ENCODE measurements at places on chromosomes 1 and 21.

GRCh38 chr1:118788463-118788862, 199.7 kb downstream of the TBX15 start:
- no peak for DNase-seq

- DNase-seq, result no peak
Observed at GRCh38 chr1:43621861-43622260, 28.1 kb upstream of the KDM4A start.

- no peak for DNase-seq
Observed at GRCh38 chr1:51578383-51579109, 38.3 kb upstream of the OSBPL9 start.

GRCh38 chr1:160646711-160647328, at the start of gene SLAMF1:
Gene SLAMF1, minus strand, starts transcription at chr1:160647044. Its CDS starts 99 bp downstream, at chr1:160646945.
- DNase-seq, result no peak

DNA sequence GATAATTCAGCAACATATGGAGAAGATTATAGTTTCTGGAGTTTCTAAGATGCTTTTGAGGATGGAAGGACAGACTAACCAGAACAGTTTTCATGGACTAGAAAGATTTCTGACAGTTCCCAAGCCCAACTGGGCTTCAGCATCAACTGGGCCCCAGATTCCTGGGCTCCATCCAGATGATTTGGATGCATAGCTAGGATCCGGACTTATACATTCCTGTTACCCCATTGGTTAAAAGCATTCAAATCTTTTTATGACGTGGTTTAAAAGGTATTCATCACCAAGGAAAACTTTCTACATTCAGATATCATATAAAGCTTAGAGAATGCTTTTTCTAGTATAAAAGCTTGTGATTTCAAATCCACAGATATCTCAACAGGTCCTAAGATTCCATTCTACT, 29.7 kb downstream of the TSHB start:
- DNase-seq, result no peak

- peak; percentile 41 for DNase-seq
Observed at GRCh38 chr1:21293537-21294265, 3.4 kb upstream of the ECE1 start.

DNA sequence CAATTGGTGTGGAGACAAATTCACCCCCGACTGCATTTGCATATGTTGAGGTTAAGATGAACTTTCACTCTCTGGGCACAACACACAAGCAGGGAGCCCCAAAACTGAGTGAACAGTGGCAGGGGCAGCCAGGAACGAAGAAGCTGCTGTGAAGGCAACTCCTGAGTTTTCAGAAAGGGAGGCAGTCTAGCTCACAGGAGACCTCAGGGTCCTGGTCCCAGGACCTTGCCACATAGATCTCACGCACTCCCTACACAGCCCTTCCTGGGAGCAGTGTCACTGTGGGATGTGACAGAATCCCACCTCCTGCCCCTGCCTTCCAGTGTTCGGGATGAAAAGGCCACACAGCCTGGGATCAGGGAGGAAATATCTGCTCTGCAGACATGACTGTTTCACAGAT, 60.9 kb downstream of the KCND3 start:
- no peak for DNase-seq

GRCh38 chr1:60563777-60564535, 490.4 kb upstream of the C1orf87 start:
- DNase-seq, result no peak

DNA sequence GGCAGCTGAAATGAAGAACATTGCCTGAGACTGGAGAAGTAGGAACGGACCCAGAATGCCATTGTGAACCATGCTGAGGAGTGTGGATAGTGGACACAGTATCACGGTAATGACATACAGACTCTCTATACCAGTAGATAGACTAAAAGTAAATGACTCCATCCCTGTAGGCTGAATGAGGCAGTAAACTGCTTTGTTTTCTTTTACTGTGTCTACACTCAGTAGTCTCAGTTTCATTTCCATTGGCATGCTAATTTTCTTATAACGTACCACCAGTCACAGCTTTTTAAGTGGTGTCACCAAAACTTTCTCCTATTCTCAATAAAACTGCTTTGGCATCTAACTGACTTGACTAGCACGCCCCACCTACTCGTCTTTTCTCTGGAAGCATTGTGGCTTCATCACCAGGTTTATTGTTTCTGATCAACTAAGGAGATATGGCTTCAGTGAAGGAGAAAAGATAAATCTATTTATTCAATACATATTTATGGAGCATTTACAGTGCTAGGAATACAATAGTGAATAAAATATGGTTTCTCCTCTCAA, 8.4 kb upstream of the ZNF697 start:
- no peak for DNase-seq

- no peak for DNase-seq
Observed at GRCh38 chr1:154608397-154609270, 648 bp upstream of the ADAR start.

DNA sequence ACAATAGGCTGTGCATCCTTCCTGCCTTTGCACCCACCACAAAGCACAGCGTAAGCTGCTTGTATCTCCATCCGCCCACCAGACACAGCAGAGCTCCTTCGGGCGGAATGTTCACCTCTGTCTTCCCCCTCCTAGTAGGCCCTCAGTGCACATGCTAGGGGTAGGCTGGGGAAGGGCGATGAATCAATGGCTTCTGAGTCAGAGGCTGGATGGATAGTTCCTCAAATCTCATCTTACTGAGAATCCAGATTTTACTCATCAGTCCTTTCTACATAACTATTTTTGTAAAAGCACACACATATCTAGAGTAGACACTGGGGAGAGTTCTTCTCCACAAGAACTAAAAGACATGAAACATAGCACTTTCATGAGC, 73.8 kb downstream of the BCAR3 start:
- DNase-seq, result no peak

DNA sequence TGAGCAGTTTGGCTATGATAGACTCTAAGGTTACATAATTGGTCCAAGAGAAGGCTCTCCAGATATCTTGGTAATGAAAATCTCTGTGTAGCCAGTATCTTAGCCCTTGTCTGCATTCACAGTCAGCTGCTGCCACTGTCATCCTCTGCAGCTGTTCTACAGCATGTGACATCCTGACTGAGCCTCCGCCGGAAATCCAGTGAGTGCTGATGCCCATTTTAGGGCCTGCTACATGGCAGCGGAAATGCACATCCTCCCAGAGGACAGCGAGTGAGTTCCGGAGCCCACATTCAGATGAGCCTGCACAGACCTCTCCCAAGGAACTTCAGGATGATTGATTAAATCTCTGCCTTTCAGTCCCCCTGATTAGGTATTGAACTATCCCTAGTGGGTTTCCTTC, 237.1 kb downstream of the HHIPL2 start:
- DNase-seq, result no peak

GRCh38 chr1:158021721-158022120, 28.3 kb downstream of the KIRREL1 start:
- DNase-seq, result no peak

GRCh38 chr21:38944903-38945302, 139.2 kb downstream of the ETS2 start:
- no peak for DNase-seq

DNA sequence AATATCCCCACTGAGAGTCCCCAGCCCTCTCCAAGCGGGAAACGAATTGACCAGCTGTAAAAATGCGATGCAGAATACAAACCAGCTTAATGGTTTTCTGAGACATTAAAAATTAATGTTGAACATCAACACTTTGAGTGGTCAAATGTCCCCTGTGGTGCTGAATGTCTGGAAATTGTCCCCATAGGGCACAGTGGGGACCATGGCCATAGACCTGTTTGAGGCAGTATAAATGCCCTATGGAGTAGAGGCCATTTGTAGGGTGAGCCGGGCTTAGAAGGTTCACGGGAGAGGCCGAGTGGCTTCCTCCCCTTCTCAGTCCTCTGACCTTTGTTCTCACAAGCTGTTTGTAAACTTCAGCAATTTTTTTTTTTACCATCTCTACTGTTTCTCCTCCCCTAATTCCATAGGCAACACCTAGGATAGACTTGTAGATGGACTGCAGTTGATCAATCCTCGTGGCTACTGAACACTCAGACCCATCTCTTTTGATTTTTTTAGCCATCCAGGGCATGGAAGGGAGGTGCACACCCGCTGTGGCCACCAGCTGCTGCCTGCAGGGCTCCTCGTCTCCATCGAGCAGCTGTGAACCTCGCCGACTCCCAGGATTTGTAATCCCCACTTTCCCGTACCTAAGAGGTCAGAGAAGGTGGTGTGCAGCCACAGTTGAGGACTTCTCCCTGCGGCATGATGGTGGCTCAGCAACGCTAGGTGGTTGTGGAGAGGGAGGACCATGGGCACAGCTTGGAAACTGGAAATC, 41.0 kb downstream of the KAZN start:
- DNase-seq, result no peak

- DNase-seq, result no peak
Observed at GRCh38 chr21:45168522-45168921, 94.1 kb downstream of the ADARB1 start.

DNA sequence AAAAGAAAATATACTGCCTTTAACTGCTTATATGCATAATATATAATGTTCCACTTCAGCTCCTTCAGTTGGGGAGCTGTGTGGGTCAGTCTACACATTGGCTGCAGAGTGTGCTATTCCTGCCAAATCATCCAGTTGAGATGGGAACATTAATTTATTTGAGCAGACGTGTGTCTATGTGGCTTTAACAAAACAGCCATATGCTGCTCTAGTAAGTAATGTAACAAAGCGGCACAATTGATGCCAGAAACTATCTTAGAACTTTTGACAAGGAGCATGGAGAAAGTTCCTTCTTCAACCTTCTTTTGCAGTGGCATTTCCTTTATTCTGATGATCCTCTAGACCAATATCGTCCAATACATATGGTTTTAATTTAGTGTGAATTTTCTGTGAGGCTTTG, 285.9 kb upstream of the C1orf87 start:
- no peak for DNase-seq

DNA sequence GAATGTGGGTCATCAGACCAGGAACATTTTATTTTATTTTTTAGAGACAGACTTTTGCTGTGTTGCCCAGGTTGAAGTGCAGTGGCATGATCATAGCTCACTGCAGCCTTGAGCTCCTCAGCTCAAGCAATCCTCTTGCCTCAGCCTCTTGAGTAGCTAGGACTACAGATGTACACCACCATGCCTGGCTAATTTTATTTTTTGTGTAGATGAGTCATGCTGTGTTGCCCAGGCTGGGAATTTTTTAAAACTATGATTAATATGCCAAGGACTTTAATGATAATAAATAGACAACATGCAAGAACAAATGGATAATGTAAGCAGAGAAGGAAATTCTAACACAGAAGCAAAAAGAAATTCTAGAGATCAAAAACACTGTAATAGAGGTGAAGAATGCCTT, 142.4 kb downstream of the AK5 start:
- DNase-seq, result no peak

- no peak for DNase-seq
Observed at GRCh38 chr1:101733340-101733739, 263.4 kb downstream of the OLFM3 start.

DNA sequence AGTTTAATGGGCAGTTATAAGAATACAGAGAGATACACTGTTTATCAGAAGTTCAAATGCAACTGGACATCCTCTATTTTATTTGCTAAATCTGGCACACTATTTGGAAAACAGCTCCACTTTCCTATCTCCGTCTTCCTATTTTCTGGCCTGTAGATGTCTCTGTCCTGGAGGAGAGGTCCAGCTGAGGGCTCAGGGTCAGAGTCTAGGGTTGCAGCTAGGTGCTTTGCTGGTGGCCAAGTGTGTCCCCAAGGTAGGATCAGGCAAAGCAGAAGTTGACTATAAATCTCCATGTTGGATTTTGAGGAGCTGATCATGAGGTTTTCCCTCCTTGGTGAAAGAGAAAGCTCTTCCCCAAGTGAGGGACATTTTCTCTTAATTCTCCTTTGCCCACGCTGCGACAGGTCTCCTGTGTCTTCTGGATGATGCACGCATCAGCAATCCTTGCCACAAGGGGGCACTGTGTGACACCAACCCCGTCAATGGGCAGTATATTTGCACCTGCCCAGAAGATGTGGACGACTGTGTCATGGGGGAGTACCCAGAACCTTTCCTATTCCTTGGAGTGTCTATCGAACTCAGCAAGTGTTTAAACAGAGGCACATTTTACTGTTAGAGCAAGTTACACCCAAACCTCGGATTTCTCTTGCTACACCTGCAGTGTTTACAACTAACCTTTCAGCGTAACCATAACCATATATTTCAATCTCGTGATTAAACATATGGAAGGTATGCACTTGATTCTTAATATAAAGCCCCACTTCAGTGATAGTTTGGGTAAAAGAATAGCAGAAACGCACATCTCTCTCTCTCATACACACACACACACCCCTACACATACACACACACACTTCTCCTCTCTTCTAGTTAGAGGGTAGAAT, 10.2 kb downstream of the ADAM30 start:
- no peak for DNase-seq

DNA sequence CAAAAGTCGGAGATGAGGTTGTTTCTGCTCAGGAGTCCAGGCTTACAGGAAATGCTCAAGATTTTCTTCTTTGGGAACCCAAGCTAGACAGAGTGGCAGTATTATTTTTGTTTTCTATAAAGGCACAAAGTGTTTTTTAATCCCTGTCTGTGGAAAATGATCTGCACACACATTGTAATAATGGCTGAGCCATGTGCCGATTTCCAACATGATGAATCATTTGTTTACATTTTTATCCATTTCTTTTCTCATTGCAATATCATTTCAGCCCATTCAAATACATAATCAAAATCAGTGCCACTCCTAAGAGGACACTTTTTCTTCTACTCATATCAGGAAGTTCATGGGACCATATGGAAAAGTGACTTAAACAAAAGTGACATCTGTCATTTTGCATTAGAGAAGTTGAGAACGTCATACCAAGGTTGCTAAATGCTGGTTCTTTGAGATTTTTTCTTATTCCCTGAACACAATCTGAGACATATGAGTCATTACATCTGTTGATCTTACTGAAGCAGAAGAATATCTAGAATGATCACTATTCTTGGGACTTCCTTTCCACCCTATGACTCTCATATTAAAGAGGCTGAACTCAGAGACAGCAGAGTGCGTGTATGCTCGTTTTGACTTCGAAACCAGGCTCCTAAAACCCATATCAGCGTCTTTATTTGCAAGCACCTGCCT, 44.9 kb downstream of the ACTA1 start:
- DNase-seq, result no peak

- DNase-seq, result no peak
Observed at GRCh38 chr1:190615818-190616217, 138.2 kb upstream of the BRINP3 start.

DNA sequence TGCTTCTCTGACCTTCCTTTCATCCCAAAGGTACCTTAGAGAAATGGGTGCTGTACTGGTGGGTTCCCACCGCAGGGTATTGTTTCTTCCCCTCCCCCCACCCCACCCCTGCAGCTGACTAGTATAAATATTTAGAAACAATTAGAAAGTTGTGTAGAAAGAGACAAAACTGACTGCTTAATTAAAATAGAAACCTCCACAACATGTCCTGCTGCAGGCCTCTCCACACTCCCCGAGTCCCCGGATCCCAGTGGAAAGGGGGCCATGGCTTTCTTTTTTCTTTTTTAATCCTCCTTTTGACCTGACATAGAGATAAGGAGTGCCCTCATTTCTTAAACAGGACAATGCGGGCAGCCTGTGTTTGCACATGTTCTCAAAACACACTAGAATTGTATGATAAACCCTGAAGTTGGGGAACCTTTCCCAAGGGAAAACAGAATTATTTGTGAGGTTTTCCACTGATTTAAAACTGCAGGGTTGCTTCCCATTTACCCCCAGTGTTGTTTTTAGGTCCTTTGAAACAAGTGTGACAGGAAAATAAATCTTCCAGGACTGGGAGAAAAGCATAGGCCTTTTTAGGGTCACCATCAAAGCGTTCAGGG, 1.7 kb downstream of the RHOU start:
- DNase-seq, result no peak

GRCh38 chr1:147542569-147542897, 1.2 kb downstream of the BCL9 start:
- DNase-seq, result no peak

- DNase-seq, result no peak
Observed at GRCh38 chr1:153683854-153684253, 5.4 kb downstream of the NPR1 start.
